NCI-H2171 treated with DMSO at 0.1 percent for 48 hours (cell line): ENCODE measurements at places on chromosomes 4 and X.
A peak's percentile ranks its signal among the peaks of the same experiment; 100 is the strongest.

GRCh38 chr4:38366456-38366855, 297.5 kb upstream of the KLF3 start:
- DNase-seq, result peak; percentile 38

DNA sequence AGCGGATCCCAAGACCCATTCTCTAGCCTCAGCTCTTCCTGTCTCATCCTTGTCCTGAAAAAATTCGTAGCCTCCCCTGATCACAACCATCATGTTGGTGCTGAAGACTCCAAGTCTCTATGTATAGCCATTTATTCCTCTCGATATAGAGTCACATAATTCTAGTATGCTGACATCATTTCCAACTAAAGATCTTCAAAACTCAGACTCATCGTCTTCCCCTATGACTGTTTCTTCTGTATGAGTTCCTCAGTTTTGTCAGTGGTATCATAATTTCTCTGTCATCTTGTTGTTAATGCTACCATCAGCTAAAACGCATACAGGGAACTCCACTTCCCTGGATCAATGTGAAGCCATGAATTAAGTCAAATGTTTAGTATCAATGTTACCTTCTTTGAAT, 41.2 kb downstream of the UNC5C start:
- no peak for DNase-seq

DNA sequence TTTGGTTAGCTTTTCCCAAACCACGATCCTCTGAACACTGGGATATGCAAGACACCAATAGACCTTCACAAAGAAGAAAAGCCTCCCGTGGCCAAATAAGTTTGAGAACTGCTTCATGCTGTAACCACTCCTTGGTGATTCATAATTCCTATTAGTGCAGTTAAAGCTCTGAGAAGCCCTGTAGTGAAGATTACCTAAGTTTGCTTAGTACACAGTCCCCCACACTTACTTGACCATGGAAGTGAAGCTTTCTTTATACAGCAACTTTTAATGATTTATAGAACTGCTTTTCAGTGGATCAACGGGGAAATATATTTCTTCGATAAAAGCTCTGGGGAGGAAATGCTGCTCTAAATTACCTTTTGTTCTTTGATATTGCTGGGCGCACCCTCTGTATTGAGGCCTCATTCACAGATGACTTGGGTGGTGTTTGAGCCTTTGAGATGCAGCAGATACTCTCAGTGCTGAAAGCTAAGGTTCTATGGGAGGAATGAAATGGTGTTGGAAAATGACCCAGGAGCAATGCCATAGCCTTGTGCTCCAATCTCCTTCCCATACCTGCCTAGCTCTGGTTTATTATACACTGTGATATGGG, 67.4 kb downstream of the CBLL2 start:
- DNase-seq, result no peak

GRCh38 chrX:19795307-19795706, 92.1 kb downstream of the SH3KBP1 start:
- DNase-seq, result no peak

GRCh38 chr4:189206953-189207352, 733.7 kb upstream of the FRG1 start:
- no peak for DNase-seq

DNA sequence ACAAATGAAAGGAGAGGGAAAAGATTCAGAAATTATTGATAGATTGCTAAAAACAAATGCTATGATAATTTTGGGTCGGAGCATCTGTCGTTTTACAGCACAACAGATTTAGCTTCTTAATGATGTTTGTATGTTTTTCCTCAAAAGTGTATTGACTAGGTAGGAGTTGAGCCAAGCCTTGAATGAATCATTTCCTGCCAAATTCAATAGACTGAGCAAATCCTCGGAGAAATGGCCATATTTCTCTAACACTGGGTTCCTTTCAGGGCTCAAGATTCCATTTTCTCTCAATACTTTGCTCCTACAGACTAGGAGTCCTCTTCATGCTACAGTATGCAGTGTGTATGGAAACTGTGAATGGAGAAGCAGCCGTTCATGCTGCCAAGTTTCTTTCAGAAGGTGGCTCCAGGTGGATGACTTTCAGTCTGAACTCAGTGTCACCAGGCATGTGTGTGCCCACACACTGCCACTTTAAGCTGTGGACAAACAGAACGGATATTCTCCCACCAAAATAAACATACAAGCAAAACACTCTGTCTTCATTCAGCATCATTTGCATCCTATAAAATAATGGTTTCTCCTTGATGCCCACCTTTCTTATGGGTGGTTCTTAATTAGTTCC, 146.0 kb downstream of the TBL1X start:
- DNase-seq, result no peak

DNA sequence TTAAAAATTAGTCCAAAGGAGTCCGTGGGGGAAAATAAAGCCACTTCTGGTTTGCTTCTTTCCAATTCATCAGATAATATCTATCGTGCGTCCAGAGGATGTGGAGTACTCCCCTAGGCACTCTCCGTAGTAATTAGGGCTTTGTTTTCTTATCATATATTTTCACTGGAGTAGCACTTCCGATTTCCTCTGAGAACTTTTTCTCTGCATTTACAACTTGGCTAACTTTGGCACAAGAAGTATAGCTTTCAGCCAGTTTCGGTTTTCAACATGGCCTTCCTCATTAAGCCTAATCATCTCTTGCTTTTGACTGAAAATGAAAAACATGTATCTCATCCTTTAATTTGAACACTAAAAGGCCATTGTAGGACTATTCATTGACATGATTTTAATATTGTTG, 80.5 kb downstream of the CASP3 start:
- no peak for DNase-seq

GRCh38 chr4:25926462-25926861, 12.4 kb downstream of the SMIM20 start:
- no peak for DNase-seq

GRCh38 chr4:165476214-165477098, 97.6 kb downstream of the CPE start:
- no peak for DNase-seq

- DNase-seq, result no peak
These were observed 440.0 kb downstream of the PCDH7 start for GRCh38 chr4:31160146-31160545.

- no peak for DNase-seq
These were observed 122.6 kb upstream of the ZC4H2 start for GRCh38 chrX:65098851-65099250.

- DNase-seq, result no peak
These were observed 139.9 kb upstream of the SLC4A4 start for GRCh38 chr4:71198958-71199357.

GRCh38 chr4:186021461-186022167, 47.3 kb upstream of the TLR3 start:
- DNase-seq, result peak; percentile 19
